ENCODE measurements at places on chromosomes 7 and 10.

GRCh38 chr7:28748933-28749584 is 209.1 kb downstream of the TRIL start:
- peak; percentile 79 for DNase-seq

DNA sequence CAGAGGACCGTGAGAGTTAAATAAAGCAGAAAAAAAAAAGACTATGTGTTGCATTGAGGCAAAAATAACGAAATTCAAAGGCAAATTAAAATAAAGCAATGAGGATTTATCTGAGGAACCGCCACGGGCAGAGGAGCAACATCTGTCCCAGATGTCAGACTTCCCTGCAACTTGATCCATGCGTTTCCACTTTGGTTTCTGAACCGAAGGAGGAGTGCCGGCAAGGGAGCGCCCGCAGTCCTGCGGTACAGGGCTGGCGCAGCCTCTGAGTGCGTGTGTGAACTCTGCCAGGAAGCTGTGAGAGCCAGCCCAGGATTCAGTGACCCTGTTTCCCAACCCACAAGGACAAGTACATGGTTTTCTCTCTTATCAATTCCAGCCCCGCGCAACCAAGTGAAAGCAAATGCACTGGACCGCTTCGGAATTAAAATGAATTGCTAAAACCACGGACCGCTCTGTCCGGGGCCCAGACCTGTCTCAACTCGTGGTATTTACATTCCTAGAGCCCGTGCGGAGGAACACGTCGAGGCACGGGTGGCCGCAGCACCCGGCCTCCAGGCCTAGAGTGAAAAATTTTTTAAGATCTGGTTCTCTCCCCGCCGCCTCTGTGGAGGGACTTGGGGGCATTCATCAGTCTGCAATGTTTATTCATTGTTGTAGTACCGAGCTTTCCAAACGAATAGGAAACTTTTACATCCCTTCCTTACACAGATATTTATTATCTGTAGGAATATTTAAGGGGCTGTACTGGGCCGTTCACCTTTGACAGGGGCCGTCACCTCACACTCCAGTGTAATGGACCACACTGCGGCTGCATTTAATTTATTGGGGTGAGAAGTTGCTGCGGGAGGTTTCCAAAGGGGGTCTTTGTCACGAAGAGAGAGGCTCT is 291.5 kb upstream of the NFE2L3 start:
- no peak for DNase-seq

DNA sequence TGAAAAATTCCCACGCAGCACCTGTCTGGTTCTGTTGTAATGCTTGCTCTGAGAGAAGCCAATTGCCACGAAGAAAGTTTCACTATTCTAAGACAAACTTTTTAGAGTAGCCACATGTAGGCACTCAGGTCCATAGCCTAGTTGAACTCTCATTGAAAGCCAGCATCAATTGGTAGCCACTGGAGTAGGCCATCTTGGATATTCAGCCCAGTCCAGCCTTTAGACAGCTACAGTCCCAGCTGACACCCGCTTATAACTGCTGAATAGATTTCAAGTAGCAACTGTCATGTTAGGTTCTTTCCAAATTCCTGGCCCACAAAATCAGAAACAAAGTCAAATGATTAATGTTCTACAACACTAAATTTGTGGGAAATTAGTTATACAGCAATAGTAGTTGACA is 31.6 kb downstream of the CUBN start:
- DNase-seq: no peak

DNA sequence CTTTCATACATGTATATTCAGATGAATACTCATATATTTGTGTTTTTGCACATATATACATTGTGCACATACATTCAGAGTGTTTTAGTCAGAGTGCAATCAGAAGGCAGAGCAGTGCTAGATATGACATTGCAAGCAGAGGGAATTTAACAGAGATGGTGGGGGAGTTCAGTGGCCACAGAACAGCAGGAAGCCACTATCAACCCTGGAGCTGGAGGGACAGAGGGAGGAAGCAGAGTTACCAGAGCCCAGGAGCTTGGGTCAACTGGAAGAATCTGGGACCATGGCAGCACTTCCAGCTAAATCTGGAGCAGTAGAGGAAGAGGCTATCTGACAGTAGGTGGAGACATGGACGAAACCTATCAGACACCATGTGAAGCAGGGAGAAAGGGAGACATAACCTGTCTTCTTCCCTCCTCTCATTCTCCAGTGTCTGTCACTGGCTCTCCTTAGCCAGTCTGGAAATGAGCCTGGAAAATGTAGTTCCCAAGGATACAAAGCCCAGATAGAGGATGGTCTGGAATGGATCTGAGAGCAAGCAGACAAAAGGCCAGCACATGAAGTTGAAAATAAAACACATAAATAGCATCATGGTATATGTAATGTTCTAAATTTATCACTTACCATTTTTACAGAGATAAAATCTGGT is 33.6 kb upstream of the HERPUD2 start:
- DNase-seq: no peak

GRCh38 chr10:116475866-116476265 is 48.2 kb downstream of the PNLIPRP3 start:
- DNase-seq: no peak

GRCh38 chr10:12712293-12712983 is 289.1 kb downstream of the CCDC3 start:
- DNase-seq: no peak

DNA sequence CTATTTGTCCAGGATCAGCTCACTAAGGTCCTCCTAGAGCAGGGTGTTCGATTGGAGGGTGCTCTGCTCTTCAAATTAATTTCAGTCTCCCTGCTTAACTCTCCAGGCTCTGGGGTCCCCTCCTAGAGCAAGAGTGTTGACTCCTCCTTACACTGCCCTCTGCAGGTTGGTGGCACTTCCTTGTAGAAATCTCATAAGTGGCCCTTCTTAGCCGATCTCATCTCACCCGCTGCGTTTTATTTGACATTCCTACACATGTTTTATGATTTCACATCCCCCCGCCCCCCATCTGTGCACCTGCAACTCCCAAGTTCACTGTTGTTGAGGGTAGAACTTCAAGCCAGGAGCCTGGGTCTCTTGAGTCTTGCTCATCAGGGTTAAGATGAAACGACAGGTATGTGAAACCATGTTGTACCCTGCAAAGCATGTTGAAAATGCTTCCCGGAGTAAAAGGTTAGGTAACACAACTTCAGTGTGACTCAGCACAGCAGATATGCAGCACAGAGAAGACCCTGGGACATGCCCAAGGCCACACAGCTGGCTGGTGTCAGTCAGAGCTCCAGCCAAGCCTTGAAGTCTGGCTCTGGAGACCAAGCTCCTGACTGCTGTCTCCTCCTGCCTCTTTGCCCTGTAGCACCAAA is 171.2 kb downstream of the PRKAG2 start:
- peak; percentile 74 for DNase-seq

GRCh38 chr10:15168291-15168785 is at the start of gene NMT2:
NMT2 (minus strand) TSS chr10:15168693; CDS start chr10:15168612, 81 bp downstream.
- no peak for DNase-seq

- DNase-seq: no peak
Measured at GRCh38 chr7:122269241-122269640, 35.3 kb downstream of the FEZF1 start.

DNA sequence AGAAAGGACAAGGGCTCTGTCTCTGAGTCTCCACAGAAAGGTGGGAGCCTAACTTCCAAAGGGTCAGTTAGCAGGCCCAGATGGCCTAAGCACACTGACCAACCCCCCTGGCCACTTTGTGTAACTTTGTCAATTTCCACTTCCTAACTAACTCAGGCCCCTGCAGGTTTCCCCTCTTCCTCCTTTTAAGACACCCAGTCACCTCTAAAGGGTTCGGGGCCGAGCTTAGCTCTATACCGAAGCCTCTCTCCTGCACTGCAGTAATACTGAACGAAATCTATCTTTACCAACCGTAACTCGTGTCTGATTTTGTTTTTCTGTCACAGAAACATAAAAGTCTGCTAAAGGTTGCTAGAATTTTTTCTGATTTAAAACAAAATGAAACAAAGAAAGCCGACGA is 44.4 kb downstream of the CCDC3 start:
- DNase-seq: no peak

DNA sequence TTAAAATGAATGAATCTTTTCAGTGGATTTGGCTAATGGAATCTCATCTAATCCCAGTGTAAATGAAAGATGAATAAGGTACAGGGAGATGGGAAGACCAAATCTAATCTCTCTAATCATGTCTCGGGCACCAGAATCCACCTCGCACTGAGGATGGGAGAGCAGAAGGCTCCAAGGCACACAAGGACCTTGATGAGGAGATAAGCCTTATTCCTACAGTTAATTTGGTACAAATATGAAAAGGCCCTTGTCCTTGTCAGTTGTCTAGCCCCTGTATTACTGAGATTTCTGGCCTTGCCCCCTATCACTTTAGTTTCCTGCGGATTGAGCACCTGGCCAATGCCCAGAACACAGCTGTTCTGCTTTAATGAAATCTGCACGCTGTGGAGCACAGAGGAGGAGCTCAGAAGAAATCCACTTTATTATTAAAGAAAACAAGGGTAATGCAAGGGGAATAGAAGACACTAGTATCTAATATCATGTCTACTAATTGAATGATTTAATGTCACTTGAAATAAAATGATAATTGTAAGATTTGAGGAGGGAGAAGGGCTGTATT is 321.4 kb upstream of the HGF start:
- no peak for DNase-seq

DNA sequence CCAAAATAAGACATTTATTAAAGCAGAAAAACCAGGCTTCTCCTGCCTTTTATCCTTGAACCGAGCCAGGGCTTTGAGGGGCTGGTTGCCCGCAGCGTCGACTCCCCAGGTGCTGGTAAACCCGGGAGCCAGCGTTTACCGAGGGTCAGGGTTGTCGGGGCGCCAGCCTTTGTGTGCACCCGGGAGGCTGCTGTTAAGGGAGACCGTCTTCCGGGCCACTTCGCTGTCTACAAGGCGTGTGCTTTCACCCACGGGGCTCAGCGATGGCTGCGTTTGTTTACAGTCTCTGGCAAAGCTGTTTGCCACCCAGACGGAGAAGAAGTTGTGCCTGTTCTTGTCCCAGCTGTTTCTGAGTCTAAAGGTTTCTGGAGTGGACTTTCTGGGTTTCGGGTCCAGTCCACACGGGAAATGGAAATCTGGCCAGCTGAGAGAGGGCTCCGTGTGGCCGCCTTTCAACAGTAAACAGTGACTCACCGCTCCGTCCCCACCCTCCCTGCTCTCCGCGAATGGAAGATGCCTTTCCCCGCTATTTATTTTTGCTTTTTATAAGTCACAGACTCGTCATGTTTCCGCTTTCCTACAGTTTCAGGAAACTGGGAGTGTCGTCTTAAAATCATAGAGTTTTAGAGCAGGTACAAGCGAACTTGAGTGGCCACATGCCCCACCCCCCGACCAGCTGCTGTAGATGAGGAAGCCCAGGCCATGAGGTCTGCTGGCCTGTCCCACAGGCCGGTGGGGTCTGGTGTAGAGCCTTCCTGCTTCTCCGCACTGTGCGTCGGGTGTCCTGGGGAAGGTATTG is 2.2 kb downstream of the MAFK start:
- DNase-seq: peak; percentile 94

All from MCF 10A (cell line).